ENCODE measurements at places on chromosomes 3 and 15.

DNA sequence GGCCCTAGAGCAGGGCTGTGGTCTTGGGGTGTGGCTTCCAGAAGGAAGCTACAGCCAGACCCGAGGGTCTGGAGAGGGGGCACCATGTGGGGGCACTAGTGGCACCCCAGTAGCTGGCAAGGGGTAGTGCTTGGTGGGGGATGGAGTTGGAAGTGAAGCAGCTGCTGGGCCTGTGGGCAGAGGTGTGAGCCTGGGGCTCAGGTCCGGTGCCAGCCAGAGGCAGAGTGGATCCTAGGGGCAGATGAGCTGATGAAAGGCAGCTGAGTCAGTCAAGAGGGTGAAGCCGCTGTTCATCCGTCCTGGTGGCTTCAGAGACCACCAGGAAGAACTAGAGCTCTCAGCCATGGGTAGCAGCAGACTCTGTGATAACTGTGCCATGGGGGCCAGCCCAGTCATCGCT lies 172.6 kb downstream of the TBC1D2B start:
- H3K27me3 ChIP-seq, result no peaks in the 10 kb centered on the region
- H3K36me3 ChIP-seq, result no peaks in the 10 kb centered on the region
- no peak overlapping the region for H3K4me3 ChIP-seq
- no peaks in the 10 kb centered on the region for H3K4me1 ChIP-seq
- H3K27ac ChIP-seq, result no peak overlapping the region

DNA sequence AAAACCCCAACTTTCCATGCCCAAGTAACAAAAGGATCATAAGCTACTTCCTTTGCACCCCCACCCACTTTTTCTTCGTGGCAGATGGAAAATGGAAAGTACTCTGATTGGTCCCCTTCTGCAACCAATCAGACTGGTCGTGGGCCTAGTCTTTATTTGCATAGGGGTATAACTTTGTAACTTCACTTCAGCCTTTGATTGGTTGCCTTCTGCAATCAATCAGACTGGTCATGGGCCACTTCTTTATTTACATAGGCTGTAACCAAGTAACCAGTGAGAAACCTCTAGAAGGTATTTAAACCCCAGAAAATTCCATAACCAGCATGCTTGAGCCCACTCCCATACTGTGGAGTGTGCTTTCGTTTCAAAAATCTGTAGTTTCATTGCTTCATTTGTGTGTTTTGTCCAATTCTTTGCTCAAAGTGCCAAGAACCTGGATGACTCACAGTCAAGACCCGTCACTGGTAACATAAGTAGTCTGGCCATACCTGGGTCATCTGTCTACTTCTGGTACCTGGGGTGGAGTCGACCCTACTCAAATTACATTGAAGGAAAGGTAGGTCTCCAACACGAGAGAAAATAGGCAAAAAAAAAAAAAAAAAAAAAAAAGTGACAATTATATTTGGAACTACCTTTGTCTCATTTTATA lies 41.9 kb downstream of the CMTM8 start:
- no peak overlapping the region for H3K4me3 ChIP-seq
- no peak overlapping the region for H3K27ac ChIP-seq
- H3K4me1 ChIP-seq, result no peaks in the 10 kb centered on the region
- DNase-seq, result no peak

DNA sequence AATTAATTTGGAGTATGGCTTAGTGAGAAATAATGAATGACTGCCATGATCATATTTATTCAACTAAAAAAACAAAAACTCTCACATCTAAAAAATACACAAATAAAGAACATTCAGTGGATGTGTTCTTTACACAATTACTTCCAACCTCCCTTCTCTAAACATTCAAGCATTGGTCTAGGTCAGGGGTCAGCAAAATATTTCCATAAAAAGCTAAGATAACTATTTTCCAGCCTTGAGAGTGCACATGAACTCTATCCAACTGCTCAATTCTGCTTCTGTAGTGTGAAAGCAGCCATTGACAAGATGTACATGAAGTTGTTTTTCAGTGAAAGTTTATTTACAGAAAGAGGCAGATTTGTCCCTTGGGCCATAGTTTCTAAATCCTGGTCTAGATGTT lies 406.3 kb downstream of the MAGI1 start:
- DNase-seq, result no peak
- H3K27ac ChIP-seq, result no peak overlapping the region
- H3K4me3 ChIP-seq, result no peak overlapping the region
- H3K4me1 ChIP-seq, result no peaks in the 10 kb centered on the region
- no peaks in the 10 kb centered on the region for H3K36me3 ChIP-seq

DNA sequence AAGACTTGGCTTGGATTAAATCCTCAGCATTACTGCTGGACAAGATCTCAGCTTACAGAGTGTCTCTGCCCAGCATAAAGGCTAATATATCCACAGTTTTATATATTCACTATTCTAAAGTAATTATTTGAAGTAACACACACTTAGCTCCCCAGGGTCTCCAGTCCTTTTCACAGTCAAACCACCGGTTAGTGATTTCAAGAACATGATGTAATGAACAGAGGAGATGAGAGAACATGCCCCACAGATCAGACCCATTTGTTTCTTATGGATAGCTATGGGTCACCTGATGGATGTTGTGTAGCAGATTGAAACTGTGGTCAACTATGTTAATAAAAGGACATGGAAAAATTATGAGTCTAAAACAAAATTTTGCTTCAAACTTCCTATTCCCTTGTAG lies 44.8 kb upstream of the MRPL3 start:
- H3K4me1 ChIP-seq, result peaks cover 9% of the 10 kb centered on the region
- no peak for DNase-seq
- no peaks in the 10 kb centered on the region for H3K36me3 ChIP-seq
- no peak overlapping the region for H3K27ac ChIP-seq

DNA sequence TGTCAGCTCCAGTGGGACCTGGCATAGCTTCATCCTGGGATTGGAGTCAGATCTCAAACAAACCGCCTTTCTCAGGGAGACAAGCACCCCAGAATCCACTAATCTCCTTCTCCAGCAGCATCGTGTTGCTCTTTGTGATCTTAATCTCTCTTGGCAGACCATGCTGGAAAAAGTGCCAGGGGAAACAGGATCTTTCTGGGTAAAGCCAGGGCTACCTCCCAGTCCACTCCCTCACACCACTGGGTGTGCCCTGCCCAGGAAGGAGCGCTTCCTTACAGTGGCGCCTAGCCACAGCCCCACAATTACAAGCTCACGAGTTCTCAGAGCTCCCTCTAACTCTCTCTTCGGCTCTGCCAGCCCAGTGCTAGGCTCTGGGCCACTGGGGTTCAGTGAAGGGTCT lies 32.2 kb downstream of the RPLP1 start:
- H3K4me3 ChIP-seq, result no peak overlapping the region
- H3K27me3 ChIP-seq, result peaks cover 54% of the 10 kb centered on the region
- DNase-seq, result no peak
- no peaks in the 10 kb centered on the region for H3K36me3 ChIP-seq
- H3K4me1 ChIP-seq, result no peaks in the 10 kb centered on the region
- no peak overlapping the region for H3K27ac ChIP-seq

DNA sequence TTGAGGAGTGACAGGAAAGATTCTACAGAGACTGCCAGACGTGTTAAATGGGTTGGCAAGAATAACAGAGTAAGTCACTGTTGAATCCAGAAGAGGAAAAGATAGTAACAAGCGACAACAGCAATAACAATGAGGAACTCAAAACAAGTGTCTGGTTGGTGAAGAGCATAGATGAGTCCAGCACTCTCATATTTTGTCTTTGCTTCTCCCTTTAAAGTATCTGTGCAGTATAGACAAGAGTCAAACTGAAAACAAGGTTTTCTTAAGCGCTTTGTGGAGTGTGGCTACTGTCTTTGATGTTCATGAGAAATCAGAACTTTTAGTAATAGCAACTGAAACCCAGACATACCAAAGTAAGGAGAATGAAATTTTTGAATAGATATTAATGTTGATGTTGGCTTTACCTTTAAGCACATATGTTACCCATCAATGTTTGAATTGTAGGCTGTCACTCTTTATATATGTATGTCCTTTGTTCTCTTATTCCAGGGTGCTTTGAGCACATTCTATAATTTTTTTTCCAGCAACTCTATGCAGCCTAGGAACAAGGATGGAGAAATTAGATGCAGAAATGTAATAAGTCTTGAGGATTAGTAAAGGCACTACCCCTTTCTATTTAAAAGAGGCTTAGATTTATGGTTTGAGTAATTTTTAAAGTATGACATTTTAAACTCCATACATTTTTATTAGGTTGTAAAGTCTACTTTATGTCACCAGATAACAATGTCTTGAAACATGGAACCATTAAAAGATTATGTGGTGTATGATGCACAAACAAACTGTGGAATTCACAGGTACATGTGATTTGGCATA lies 185.5 kb downstream of the NFKBIZ start:
- H3K4me3 ChIP-seq, result no peak overlapping the region
- H3K27me3 ChIP-seq, result no peaks in the 10 kb centered on the region
- no peak overlapping the region for H3K27ac ChIP-seq
- DNase-seq, result no peak
- no peaks in the 10 kb centered on the region for H3K4me1 ChIP-seq

DNA sequence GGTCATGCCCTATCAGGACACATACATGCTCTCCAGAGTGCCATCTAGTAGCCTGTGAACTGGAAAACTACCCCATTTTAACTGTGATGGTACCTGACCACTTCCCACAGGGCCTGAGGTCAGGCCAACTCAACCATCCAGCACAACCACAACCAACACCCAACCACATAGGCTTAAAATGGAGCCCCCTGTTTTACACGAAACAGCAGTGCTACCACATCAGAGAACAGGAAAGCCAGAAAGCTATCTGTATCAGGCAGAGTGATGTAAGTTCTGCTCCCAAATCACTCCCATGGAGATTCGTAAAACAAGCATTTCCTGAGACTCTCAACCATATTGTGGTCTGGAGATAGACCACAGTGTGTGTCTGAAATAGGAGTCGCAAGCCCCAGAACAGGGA lies 1017.3 kb upstream of the EPHA6 start:
- H3K36me3 ChIP-seq, result no peaks in the 10 kb centered on the region
- no peaks in the 10 kb centered on the region for H3K27me3 ChIP-seq
- no peaks in the 10 kb centered on the region for H3K4me1 ChIP-seq

DNA sequence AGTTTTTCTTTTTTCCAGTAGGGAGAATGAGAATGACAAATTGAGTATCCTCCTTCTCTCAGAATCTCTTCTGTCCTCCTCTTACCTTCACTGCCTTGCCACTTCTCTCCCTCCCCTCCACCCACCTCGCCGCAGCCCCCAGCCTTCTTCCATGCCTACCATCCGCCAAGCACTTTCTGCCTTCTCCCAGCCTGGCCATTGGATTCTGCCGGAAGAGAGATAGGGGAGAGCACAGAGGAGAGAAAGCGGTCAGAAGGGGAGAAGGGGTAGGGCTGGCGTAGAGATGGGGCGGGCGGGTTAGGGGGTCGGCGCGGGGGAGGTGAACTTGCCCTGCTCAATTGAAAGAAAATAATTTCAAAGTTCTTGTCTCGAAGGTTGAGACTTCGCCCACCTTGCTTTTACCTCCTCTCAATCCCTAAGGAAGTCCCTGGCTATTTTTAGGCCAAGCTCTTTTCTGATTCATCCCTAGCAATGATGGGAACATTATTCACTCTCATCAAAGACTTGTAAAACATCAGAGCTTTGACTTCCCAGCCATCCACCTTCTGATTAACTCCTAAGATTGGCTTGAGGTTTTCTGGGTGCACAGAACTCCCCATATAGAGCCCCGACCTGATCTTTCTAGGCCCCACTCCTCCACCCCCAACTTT lies 811 bp downstream of the C3orf52 start:
- peak overlapping the region; percentile 86 for H3K4me3 ChIP-seq
- DNase-seq, result peak; percentile 64
- no peaks in the 10 kb centered on the region for H3K27me3 ChIP-seq
- H3K4me1 ChIP-seq, result peaks cover 7% of the 10 kb centered on the region

DNA sequence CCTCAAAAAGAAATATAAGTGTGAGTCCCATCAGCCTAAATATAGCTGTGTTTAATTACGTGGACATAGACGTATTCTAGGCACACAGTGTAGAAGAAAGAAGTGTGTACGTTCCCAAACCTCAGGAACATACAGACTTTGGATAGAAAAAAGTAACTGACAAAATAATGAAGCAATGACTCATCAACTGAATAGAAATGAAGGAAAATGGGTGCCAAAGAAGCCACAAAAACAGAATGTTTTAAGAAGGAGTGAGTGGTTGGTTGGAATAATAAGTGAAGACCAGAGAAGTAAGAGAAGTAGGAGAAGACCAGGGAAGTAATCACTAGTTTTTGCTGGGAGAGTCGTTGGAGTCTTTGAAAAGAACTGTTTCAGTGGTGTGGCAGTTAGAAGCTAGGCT lies 518.1 kb downstream of the ROBO1 start:
- no peak for DNase-seq
- no peak overlapping the region for H3K4me3 ChIP-seq
- no peak overlapping the region for H3K27ac ChIP-seq
- no peaks in the 10 kb centered on the region for H3K27me3 ChIP-seq

DNA sequence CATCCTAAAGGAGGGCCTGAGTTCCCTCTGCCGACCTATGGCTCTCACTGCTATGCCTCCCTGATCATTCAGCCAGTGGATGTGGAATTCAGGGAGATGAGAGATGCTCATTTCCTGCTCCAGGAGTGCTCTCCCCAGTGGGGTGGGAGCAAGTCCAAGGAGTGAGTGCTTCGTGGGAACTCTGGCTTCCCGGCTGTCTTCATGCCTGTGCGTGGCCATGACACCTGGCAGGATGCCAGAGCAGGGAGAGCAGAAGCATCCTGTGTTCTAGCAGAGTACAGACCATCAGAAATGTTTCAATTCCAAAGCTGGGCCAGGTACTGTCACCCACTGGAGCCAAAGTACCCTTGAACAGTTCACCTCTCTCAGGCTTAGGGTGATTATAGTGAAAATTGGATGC lies 45.1 kb downstream of the APH1B start:
- H3K27me3 ChIP-seq, result no peaks in the 10 kb centered on the region
- no peaks in the 10 kb centered on the region for H3K4me1 ChIP-seq
- no peak overlapping the region for H3K4me3 ChIP-seq
